ENCODE measurements at places on chromosomes 2 and 18.

GRCh38 chr2:119659601-119660342 lies 19.2 kb upstream of the TMEM177 start:
- DNase-seq, result peak; percentile 23

DNA sequence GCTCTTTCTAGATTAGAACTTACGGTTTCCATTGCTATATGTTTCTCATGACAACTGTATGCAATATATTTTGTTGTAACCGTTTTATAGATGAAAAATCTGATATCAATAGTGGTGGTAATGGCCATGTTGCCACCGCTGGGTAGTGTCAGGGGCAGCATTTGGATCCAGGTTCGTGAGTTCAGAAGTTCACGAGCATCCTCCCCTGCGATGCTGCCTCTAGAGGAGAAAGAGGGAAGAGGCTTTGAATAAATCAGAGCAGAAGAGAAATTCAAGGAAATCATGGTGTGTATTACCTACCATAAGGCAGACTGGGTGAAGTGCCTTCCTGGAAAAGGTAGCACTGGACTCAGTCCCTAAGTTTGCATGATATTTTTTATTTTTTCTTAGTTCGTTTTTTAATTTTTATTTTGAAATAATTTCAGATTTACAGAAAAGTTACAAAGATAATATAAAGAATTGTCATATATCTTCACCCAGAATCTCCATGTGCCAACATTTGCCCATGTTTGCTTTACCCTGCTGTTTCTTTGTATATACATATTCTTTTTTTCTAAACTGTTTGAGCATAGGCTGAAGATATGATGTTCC lies 3.3 kb upstream of the ZBTB7C start:
- no peak for DNase-seq

DNA sequence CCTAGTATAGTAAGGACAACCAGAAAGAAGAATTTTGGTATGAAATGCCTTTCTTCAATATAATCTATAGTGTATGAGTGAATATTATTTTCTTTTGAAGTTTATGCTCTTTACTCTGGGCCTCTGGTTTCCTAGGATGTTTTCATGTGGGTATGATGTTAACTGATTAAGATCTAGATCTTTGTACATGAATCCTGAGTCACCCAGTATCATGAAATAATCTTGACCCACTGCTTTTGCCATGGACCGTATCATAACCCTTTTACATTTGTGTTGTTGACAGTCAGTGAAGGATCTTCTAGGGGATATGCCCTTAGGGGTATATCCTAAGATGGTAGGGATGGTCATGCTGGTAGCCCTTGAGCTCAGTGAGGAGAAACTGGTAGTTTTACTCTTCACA lies 100.3 kb downstream of the RAB3GAP1 start:
- DNase-seq, result no peak

GRCh38 chr2:23673830-23674679 lies 252.9 kb downstream of the ATAD2B start:
- no peak for DNase-seq

DNA sequence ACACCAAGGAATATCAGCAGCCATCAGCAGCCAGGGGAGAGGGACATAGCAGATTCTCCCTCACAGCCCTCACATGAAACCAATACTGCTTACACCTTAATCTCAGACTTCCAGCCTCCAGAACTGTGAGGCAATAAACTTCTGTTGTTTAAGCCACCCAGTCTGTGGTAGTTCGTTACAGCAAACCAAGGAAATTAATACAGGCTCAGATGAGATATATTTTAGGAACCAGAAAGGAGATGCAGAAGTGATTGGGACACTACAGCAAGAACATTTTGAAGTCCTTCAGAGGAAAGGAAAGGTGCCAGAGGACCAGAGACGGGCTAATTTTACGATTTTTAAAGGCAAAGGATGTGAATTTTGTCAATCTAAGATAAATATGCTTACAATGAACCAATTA lies 60.6 kb downstream of the IKZF2 start:
- DNase-seq, result no peak

DNA sequence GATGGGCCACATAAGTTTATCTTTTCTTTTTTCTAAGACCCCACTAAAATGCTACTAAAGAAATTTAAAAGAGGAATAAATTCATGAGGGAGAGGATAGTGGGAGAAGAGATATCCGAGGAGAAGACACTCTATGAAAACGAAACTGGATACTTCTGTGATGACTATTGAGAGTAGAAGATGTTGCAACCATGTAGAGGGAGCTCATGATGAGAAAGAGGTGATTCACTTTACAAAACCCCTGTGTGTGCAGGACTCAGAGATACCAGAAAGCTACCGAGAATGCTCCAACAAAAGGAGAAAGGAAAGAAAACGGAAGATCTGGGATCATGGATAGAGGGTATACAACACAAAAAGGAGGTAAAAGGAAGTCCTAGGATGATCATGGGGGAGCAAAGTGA lies 34.9 kb downstream of the SLC38A11 start:
- DNase-seq, result no peak

GRCh38 chr18:80245781-80246444 lies 1.4 kb downstream of the PARD6G start:
- DNase-seq, result no peak

DNA sequence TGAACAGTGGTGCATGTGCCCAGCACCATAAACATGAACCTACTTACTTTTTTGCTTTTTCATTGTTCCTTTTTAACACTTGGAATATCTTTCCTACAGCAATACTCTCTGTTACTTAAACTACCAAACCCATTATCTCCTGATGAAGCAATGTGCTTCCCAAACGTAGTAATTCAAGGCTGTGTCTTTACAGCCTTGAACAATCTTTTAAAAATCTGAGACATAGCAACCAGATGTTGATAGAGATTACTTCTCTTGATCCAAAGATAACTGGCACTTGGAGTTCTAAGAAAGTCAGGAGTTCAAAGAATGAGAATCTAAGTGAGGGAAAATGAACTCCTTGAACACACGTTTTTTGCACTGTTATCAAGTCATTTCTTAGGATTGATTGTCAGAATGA lies 40.4 kb downstream of the ATP8B1 start:
- DNase-seq, result no peak

- no peak for DNase-seq
Observed at GRCh38 chr2:10404324-10405143, 43.6 kb downstream of the ODC1 start.

DNA sequence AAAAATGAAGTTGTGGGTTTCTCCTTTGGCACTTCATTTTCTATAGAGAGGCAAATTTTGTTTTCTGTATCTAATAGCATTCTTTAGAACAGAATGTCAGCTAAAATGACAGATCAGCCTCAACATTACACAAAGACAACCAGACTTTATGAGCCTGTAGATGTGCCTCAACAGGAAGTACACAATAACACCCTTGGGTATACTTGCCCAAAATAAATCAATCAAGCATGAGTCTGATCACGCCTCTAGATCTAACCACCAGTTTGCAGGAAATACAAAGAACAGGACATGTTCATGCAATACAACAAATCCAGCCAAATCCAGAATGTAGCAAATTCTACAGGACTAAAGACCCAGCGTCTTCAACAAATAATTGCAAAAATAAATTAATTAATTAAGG lies 11.2 kb upstream of the DAPL1 start:
- DNase-seq, result no peak

DNA sequence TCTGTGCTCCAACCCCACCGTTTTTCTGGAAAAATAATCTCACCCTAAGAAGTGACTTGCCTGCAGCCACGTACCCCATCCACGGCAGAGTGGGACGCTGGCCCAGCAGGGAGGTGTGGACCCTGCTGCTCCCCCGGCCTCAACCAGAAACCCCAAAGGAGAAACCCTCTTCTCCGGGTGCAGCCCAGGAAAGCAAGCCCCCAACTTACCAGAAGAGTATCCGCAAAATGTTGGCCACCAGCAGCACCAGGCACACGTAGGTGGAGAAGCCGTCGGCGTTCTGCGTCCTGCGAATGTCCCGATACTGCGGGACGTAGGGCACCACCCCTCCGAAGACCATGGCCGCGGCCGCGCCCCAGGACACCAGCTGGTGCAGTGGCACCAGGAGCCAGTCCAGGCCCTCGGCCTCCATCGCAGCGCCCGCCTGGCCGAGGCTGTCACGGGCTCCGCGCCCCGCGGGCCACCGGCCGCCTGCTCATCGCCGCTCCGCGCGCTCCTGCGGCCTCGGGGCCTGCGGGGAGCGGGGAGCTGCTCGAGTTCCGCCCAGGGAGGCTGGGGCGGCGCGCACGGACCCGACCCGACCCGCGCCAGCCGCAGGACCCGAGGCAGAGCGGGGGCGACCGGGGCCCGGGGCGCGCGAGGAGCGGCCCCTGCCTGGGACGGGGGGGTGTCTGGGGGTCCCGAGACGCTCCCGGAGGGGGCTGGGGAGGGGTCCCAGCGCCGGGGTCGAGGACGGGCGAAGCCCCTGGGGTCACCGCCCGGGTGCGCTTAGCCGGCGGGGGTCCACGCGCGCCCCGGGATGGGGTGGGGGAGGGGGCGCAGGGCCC lies 725 bp downstream of the SLC66A2 start:
- DNase-seq, result no peak

- DNase-seq, result no peak
Observed at GRCh38 chr2:183033951-183034350, 4.3 kb downstream of the NCKAP1 start.

- no peak for DNase-seq
Observed at GRCh38 chr2:177064422-177064821, 148.2 kb upstream of the HNRNPA3 start.

DNA sequence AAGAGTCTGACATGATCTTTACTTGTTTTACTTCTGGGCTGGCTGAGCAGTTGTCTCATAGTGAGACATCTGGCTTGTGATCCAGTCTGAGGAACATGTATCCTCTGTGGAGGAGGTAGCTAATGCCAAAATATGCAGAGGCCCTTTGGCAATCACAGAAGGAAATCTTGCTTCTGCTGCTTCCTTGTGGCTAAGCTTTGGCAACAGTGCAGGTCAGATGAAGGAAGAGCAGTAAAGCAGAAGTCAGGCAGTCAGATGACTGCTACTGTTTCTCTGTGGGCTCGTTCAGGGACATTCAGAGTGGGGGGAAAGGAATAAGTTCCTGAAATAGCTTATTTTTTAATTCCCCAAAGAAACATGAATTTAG lies 22.3 kb downstream of the DOK1 start:
- no peak for DNase-seq

- no peak for DNase-seq
Observed at GRCh38 chr18:56166914-56167313, 471.5 kb downstream of the TXNL1 start.

Data from T-helper 2 cell (primary cell).